ENCODE measurements at places on chromosomes 12 and 14. TPM values are rescaled to one million over a fixed set of nuclear protein-coding genes. Genes with fewer than 3 reads are reported as not detected.

The FAM90A1 gene
- total RNA-seq, result 0.06 TPM

The PPP1R1A gene
- total RNA-seq, result not detected

The KMT2D gene
- total RNA-seq, result 23.5 TPM

The NOXRED1 gene
- 0.12 TPM for total RNA-seq

The C12orf54 gene
- total RNA-seq, result not detected

The PUS7L gene
- 15.1 TPM for total RNA-seq

The SCN8A gene
- 0.26 TPM for total RNA-seq

The BMP4 gene
- 8.6 TPM for total RNA-seq

The TRHDE gene
- total RNA-seq, result not detected

The C1S gene
- 215 TPM for total RNA-seq

The TTC9 gene
- 5.3 TPM for total RNA-seq

The PTGDR gene
- 0.87 TPM for total RNA-seq

The CCDC175 gene
- not detected for total RNA-seq

The NRIP2 gene
- not detected for total RNA-seq

The FZD10 gene
- under 0.01 TPM for total RNA-seq

The NYNRIN gene
- 6.5 TPM for total RNA-seq

The HHIPL1 gene
- total RNA-seq, result 5.7 TPM

The OR6C2 gene
- total RNA-seq, result not detected

The MORN3 gene
- total RNA-seq, result 1.5 TPM

The CYP46A1 gene
- total RNA-seq, result 0.19 TPM

The TOMM20L gene
- not detected for total RNA-seq

The PLCZ1 gene
- total RNA-seq, result 0.06 TPM

The KLRF1 gene
- not detected for total RNA-seq

Measured in aortic smooth muscle cell (primary cell).